Daoy (cell line): ENCODE measurements at places on chromosomes 11 and 22. TPM values are rescaled to one million over a fixed set of nuclear protein-coding genes. Genes with fewer than 3 reads are reported as not detected.

DNA sequence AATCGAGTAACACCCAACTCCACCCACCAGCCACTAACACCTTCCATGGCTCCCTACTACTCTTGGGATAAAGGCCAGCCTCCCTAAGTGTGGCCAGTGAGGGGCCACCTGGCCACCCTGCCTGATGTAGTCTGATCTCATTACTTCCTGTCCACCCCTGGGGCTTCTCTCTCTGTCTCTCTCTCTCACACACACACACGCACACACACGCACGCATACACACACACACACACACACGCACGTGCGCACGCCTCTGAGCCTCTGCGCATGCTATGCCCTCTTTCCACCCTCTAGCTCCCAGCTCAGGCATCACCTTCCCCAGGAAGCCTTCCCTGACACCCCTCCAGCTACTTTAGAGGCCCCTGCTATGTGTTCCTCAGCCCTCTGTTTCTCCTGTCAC is 3.9 kb downstream of the MFNG start:
- no peak for DNase-seq

Gene PGA5
- not detected in 2 replicates for total RNA-seq

Gene GLYATL1
- total RNA-seq, result 1.1 TPM in 1 of 2 replicates, not detected in the other

Gene PSMC3
- total RNA-seq, result 272 and 370 TPM in 2 replicates

Gene MS4A3
- not detected in 2 replicates for total RNA-seq

Gene PHLDB1
- 36.8 and 44.7 TPM in 2 replicates for total RNA-seq
